ENCODE measurements at places on chromosomes 3 and 15.

GRCh38 chr15:47817969-47818548 is 100.8 kb downstream of the SEMA6D start:
- no peak for DNase-seq

DNA sequence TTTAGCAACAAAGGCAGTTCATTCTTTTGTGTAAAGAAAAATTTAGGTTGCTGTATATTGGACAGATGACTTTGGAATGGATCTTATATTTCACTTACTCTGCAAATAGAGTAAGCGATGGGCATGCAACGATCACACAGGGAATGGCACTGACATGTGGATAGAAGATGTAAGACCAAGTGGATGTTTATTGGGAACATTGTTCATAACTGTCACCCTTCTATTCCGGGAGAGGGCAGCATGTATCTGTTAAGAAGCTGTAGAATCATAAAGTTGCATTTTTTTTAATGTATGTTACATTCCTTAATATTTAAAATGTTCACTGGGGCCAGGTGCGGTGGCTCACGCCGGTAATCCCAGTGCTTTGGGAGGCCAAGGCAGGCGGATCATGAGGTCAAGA is 41.2 kb downstream of the HPS3 start:
- DNase-seq, result no peak

- no peak for DNase-seq
These were observed 132.9 kb upstream of the TGFBR2 start for GRCh38 chr3:30473374-30474051.

DNA sequence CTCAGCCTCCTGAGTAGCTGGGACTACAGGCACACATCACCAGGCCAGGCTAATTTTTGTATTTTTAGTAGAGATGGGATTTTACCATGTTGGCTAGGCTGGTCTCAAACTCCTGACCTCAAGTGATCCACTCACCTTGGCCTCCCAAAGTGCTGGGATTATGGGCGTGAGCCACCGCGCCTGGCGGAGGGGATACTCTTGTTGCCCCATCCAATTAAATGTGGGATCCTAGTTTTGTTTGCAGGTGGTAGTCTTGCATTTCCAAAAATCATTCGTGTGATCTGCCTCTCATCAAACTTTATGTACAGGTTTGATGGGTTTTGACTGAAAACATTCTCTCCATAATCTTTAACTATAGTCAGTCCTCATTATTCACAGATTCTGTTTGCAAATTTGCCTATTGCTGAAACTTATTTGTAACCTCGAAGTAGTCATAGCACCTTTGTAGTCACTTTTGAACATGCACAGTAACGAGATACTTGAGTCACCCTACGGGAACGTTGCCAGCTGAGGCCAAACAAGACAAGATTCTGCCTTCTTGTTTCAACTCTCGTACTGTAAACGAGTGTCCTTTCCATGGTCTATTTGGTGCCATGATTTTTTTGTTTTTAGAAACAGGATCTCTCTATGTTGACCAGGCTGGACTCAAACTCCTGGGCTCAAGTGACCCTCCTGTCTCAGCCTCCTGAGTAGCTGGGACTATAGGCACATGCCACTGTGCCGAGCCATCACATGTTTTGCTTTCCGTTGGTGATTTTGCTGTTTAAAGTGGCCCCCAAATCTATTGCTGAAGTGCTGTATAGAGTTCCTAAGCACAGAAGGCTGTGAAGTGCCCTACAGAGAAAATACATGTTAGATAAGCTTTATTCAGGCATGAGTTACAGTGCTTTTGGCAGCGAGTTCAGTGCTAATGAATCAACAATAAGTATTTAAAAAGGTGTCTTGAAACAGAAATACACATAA is 8.1 kb upstream of the MAPK6 start:
- DNase-seq, result no peak

- no peak for DNase-seq
These were observed 45.0 kb upstream of the WWTR1 start for GRCh38 chr3:149702691-149703441.

DNA sequence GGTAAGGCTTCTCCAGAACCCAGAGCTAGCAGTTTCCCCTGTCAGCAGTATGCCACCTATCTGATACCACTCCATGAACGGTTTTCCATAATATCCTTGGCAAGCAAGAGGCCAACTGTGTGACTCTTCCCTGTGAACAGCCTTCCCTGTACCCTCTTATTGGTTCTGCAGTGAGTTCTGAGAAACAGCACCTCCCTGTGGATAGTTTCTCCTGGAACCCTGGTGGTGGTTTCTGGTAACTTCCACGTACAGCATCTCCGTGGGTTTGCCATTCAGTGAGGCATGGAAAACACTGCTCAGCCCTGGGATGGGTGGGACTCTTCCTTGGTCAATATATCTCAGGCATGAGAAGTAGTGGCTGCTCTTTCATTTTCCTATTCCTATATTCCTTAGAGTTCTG is 19.4 kb upstream of the SERPINI2 start:
- no peak for DNase-seq

GRCh38 chr15:78878356-78878755 is 5.7 kb downstream of the MORF4L1 start:
- no peak for DNase-seq

GRCh38 chr3:34090876-34091275 is 292.4 kb downstream of the PDCD6IP start:
- no peak for DNase-seq

GRCh38 chr3:190568036-190568435 is 54.2 kb downstream of the IL1RAP start:
- DNase-seq, result no peak

GRCh38 chr3:128482666-128483656 is 10.0 kb downstream of the GATA2 start:
- no peak for DNase-seq

- no peak for DNase-seq
These were observed 96.9 kb upstream of the RPL32 start for GRCh38 chr3:12938258-12938711.

DNA sequence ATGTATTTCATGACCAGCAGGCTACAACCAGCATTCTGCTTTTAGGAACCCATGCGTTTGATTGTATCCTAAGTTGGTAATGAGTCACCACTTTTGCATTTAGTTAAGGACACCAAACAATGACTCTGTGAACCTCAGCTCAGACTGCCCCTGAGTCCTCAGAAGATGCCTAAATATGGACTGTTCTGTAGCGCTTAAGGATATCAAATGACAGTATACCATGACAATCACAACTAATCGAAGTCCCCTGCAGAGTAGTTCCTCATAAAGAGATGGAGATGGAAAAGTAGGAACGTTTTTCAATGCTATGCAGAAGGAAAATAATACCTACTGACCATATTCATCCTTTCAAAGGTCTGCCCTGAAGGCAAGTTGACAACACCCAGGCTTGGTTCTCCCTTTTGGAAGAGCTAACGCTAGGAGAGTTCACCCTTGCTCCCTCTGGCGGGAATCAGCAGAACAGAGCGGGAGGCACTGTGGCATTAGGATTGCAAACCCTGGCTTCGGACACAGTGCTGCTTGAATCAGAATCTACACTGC is 508.6 kb downstream of the FHIT start:
- no peak for DNase-seq

DNA sequence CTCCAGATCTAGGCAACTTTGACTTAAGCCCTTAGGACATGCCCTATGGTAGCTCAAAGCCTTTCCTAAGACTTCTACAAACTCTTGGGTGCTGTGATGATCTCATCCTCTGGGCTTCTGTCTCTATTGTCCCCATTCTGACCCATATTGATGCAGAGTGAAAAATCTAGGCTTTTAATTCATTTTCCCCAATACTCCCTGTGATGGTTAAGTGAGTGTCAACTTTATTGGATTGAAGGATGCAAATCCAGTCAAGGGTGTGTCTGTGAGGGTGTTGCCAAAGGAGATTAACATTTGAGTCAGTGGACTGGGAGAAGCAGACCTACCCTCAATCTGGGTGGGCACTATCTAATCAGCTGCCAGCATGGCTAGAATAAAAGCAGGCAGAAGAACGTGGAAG is 97.3 kb upstream of the NUDT16 start:
- no peak for DNase-seq

DNA sequence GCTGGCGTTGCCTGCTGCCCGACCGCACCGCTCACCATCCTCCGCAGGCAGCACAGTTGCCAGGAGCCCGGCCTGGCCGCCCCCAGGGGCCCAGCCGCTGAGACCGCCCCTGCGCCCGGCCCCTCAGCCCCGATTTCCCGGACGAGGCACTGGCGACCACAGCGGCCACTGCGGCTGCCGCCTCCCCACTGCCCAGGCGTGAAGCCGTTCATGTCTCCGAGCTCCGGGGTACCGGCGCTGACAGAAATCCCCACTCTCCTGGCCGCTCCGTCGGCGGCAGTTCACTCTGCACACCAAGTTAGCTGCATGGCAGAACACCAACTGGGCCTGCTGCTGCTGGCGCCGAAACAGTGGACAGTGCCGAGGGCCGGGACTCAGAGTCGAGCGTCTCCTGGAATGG is 8.5 kb downstream of the SELENOT start:
- no peak for DNase-seq

DNA sequence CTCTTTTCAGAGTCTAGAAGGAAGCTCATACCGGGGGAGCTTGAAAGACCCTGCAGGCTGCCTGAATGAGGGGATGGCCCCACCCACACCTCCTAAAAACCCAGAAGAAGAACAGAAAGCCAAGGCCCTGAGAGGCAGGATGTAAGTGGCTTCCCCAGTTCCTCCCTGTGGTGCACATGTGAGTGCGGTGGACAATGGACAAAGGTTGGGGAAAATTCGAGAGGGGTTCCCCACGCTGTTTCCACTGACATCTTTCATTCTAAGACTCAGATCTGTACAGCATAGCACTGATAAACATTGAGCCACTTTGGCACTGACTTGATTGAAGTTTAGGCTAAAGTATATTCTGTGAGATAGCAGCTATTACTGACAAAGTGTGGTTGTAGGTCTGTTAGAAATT is 79.5 kb upstream of the UMPS start:
- no peak for DNase-seq

- DNase-seq, result no peak
These were observed 60.7 kb upstream of the CORO2B start for GRCh38 chr15:68518046-68518445.

DNA sequence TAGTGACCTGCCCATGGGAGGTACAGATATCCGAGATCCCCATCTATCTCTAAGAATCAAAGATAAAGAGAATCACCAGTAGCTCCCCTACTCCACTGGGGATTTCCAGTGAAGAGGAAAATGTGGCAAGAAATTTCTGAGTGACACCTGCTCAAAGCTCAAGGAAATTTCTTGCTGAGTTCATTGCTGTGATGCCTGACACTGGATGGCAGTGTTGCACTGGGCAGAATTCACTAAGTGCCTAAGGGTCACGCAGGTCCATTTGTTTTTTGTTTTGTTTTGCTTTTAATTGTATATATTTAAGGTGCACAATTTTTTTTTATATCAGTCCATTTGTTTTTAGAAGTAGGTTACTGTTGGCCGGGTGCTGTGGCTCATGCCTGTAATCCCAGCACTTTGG is 109.5 kb upstream of the KCNAB1 start:
- DNase-seq, result no peak

- no peak for DNase-seq
These were observed 790 bp downstream of the PARP14 start for GRCh38 chr3:122681284-122681973.

Measured in activated T-cell treated with anti-CD3 and anti-CD28 coated beads for 4 hours (primary cell).